Hematopoietic multipotent progenitor cell treated with erythropoietin and hydrocortisone succinate and interleukin-3 and kit ligand, for 4 days (in vitro differentiated cells): ENCODE measurements at places on chromosomes 3 and 15.

DNA sequence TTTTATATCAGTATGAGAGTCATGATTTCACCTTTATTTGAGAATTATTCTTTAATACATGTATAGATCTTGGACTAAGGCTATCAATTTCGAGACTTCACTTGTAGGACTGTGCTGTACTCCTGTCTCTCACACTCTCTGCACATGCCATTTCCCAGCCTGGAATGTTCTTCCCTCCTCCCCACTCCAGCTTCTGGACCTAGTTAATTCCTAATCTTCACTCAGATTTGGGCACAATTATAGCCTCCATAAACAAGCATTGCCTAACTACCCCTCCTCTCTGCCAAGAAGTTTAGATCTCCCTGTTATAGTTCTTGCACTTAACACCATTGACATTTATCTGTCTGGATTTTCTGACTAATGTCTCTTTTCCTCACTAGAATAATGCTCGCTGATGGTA lies 88.3 kb downstream of the FHIT start:
- no peak for DNase-seq

DNA sequence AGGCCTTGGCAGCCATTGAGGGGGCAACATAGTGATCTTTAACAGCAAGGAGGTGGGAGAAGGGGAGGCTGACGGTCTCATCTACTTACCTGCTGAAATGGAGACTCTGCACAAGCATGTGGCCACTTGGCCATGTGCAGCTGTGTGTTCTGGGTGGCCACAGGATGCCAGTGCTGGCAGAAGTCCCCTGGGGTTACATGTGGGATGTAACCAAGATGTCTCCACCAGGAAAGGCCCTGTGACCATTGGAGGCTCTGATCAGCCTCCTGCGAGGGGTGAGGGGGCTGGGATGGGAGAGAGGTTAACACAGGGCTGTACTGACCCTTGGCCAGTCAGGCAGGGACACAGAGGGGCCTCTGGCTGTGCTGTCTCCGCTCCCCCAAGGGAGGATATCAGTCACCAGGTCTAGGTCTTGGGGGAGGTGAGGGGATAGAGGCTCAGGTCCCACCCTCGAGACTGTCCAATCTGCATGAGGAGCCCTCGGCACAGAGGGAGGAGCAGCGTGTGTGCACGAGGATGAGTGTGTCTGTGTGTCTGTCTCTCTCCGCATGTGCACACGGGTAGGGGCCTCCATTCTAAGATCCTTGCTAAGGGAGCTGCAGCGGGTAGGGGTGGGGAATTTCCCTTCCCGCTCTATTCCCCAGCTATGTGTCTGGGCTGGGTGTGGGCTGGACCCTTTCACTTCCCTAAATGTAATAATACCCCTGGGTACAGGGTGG lies 19.5 kb downstream of the PRKCD start:
- DNase-seq: no peak

DNA sequence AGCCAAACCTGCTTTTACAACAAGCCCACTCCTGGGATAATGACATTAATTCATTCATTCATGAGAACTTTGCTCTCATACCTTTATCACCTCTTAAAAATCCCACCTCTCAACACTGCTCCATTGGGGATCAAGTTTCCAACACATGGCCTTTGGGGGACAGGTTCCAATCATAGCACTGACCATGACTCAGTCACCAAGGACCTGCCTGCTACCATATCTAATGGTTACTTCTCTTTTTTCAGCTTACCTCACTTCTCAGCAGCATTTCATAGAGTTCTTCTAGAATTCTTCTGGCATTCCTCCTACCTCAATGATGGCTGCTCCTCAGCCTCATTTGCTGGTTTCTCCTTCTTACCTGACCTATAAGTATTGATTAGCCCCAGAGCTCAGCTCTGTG lies 36.9 kb upstream of the RYK start:
- DNase-seq: no peak

- no peak for DNase-seq
Observed at GRCh38 chr3:47007001-47007400, 27.5 kb downstream of the NBEAL2 start.

- DNase-seq: no peak
Observed at GRCh38 chr3:41158947-41159346, 40.4 kb upstream of the CTNNB1 start.

- DNase-seq: no peak
Observed at GRCh38 chr3:35528728-35529127, 110.6 kb upstream of the ARPP21 start.

DNA sequence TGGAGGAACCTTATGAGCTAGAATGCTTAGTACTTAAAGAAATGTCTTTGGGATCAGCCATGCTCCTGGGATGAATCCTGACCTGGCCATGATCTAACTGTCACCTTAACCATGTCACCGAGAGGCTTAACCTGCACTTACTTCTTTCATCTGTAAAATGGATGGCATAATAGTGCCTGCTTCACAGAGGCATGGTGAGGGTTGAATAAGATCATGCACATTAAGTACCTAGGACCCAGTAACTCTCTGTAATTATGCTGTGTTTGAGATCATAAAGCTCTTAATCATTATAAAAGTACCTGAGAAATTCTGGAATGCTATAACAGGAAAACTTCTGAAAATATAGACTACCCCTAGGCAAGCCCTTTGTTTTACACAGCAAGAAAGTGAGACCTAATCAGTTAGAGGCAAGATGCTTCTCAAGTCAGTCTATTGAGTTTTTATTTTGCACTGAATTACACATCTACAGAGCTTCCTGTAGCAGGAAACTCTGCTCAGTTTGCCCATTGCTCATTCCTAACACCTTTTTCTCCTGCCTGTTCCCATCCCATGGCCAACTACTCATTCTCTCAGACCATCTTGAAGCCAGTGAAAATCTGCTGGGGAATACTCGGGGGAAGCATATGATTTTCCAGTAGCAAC lies 1015.5 kb upstream of the CFAP20DC start:
- no peak for DNase-seq

GRCh38 chr3:171614318-171614921 lies 154.2 kb upstream of the TNIK start:
- DNase-seq: peak; percentile 48

GRCh38 chr3:87351937-87352336 lies 75.6 kb upstream of the POU1F1 start:
- no peak for DNase-seq

DNA sequence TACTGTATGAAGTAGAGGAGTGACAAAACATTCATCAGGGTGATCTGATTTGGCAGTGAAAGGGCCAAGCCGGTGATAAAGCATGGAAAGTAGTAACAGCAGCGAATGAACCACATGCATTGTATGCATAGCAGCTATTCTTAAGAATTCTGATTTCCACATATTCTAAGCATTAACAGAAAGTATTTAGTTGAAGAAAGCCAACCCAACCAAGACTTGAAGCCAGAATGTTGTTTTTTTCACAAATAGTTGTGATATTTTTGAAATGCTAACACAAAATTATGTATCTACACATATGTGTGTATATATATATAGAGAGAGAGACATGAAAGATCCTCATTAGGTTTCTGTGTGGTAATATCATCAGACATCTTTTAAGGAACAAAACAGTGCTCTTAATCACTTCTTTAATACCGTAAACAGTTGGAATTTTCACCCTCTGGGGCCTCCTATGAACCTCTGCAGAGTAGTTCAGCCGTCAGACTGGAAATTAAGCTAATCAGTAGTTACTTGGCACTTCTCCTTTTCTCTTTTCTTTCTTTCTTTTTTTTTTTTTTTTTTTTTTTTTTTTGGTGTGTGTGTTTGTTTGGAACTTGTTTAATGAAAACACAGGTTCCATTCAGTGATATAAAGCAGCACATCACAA lies 139.6 kb downstream of the CMSS1 start:
- peak; percentile 46 for DNase-seq

- no peak for DNase-seq
Observed at GRCh38 chr3:122992676-122993075, 34.9 kb downstream of the SEMA5B start.

DNA sequence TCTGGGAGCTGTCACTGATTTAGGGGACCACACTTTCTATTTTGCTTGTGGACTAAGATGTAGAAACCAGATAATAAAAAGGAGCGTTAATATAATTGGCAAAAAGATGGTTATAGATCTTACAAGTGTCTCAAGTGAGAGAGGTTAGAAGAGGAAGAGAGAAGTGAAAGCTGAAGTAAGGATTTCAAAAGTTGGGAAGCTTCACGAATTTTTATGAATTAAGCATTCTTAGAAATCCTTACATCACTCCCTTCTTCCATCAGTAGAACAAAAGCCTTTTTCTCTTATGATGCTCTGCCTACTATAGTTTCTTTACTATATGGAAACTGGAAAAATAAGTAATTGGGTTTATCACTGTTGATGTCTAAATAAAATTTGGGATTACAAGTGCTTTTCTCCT lies 146.5 kb downstream of the FNDC3B start:
- no peak for DNase-seq

DNA sequence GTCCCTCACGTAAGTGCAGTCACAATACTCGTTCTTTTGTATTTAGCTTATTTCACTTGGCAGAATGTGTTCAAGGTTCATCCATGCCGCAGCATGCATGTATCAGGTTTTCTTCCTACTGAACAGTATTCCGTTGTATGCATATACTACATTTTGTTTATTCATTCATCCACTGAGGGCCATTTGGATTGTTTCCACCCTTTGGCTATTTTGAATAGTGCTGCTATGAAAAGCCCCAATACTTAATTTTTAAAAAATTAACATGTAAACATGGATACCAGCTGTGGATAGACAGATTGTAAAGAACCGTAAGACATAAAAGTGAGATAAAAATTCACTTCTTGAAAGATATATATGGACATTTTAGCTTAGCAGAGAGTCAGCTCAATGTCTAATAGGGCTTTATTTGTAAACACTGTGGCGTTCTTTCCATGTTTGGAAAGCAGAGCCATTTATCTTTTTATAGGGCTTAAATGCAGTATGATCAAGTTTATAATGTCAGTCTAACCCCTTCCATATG lies 115.9 kb downstream of the VPS8 start:
- no peak for DNase-seq

DNA sequence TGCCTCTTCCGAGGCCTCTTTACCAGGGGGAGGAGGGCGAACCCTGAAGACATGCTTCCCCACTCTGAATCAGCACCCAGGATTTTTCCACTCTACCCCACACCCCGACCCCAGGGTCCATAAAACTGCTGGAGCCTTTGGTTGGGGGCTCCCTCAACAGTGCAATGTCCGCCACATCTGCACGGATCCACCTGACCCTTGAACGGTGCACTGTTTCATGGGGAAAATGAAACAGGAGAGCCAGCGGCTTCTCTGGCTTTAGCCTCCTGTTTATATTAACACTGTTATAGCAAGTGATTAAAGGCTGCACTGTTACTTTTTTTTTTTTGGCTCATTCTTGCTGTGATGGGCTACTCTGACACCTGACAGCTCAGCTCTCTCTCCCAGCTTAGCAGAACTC lies 124.1 kb upstream of the DLG1 start:
- no peak for DNase-seq

- no peak for DNase-seq
Observed at GRCh38 chr3:134892761-134893160, 97.7 kb downstream of the EPHB1 start.

DNA sequence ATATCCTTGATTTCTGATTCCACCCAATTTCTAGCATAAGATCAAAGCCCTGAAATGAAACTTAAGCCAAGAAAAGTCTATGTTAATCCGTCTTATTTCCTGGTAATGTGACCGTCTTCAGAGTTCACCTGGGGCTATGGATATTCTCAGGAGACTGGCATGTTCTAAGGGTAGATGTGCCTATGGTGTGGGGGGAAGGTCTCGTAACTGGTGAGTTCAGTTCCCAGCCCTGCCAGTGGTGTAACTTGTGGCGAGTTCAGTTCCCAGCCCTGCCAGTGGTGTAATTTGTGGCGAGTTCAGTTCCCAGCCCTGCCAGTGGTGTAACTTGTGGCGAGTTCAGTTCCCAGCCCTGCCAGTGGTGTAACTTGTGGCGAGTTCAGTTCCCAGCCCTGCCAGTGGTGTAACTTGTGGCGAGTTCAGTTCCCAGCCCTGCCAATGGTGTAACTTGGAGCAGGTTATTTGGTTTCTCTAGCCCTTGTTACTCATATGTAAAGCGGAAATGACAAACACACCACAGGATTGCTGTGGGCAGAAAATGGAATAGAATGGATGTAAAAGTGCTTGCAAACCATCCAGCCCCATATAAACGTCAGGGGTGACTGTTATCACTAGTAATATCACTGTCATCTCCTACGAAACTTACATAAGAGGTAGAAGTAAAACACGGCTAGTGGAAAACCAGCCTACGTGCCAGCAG lies 30.4 kb downstream of the SLC51A start:
- DNase-seq: peak; percentile 75

DNA sequence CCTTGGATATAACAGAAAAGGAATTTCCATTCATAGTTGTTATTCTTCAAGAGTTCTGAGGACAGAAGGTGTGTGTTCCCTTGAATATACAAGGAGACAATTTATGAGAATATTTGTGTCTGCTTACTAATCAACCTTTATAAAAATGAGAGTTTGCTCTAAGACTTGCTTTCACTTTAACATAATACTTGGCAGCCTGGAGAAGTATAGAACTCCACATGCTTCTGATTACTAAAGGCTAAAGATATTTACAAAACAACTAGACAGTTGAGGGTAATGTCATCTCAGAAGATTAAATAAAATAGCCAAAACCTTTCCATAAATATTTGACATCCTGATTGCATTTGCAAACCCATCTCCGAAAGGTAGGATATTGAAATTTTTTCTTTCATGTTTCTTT lies 727.1 kb upstream of the NAALADL2 start:
- DNase-seq: no peak

GRCh38 chr3:99356696-99357095 lies 281.7 kb upstream of the COL8A1 start:
- no peak for DNase-seq

DNA sequence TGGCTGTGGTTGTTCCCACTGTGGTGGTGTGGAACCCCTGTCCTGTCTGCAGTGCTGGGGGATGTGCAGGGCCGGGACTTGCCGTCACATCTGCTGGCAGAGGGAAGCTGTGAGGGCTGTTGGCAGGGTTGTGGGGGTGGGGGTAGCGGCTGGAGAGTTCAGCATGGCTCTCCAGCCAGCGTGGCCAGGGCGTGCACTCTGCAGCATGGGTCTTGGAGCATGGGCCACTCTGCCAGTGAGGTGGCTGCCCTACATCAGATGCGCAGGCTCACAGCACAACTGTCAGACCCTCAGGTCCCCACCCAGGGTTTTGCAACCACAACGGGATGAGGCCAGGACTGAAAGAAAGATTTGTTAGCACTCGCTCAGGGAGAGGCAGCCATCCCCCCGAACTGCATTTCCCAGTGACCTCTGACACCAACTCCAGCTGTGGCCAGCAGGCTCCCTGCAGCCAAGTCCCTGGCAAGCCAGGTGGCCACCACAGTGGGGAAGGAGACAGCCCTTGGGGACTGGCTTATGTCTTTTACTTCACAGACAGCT lies 237.7 kb upstream of the LYSMD4 start:
- no peak for DNase-seq

GRCh38 chr3:153749070-153749610 lies 372.1 kb upstream of the ARHGEF26 start:
- no peak for DNase-seq

DNA sequence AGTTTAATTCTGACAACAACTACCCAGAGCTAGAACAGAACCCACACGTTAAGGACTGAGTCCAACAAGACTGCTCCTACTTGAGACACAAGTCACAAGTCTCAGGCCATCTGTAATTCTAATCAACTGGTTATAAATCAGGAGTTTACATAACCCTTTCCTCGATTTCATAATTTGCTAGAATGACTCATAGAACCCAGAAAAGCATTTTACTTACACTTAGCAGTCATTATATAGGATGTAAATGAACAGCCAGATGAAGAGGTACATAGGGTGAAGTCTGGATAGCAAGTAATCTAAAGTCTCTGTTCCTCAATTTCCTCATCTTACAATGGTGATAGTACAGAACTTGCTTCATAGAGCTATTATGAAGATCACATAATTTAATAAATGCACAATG lies 1018.2 kb downstream of the DIPK2A start:
- DNase-seq: peak; percentile 1
